Central memory CD4-positive, alpha-beta T cell (primary cell): ENCODE measurements at places on chromosomes 1 and 21.

DNA sequence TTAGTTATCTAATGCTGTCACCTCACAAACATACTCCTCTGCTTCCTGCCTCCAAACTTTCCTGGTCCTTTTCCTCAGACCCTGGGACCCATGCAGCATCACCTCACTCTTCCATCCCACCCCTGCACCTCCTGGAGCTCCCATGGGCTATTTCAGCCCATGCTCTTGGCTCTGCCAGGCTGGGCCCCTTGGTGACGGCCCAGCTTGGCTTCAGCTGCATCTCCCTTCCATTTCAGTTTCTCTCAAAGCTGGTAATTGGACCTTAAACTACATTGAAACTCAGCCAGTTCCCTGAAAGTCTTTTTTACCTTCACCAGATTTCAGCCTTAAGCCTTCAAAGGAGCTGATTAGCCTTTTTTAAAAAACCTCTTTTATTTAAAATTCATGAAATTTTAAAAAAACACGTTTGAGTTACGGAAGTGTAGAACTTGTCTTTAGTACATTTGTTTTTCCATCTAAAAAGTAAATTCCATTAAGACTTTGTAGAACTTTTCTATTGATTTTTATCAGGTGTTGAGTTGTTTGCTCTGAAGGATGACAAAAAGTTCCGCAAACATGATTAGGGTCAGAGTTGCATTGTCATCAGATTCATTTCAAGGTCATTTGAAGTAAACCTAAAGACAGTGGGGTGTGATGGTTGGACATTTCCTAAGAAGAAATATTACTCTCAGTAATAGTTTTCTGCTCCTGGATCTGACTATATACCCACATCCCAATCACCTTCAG is 33.5 kb downstream of the AGT start:
- DNase-seq = no peak

DNA sequence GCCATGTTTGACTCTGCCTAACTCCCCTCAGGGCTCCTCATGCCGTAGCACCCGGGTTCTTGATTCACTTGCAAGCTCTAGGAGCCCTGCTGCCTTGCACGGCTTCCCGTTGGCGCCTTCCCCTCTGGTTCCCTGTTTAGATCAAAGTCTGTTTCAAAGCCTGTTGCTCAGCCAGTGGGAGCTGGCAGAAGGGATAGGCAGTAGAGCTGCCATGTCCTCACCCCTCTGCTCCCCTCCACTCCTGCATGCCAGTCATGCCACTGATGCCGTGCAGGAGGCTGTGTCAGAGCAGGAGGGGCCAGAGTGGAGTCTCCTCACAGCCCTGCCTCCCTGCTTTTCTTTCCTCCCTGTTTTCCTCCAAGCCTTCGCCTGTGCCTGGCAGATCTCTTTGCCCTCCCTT is 26.5 kb downstream of the HMGCS2 start:
- no peak for DNase-seq

DNA sequence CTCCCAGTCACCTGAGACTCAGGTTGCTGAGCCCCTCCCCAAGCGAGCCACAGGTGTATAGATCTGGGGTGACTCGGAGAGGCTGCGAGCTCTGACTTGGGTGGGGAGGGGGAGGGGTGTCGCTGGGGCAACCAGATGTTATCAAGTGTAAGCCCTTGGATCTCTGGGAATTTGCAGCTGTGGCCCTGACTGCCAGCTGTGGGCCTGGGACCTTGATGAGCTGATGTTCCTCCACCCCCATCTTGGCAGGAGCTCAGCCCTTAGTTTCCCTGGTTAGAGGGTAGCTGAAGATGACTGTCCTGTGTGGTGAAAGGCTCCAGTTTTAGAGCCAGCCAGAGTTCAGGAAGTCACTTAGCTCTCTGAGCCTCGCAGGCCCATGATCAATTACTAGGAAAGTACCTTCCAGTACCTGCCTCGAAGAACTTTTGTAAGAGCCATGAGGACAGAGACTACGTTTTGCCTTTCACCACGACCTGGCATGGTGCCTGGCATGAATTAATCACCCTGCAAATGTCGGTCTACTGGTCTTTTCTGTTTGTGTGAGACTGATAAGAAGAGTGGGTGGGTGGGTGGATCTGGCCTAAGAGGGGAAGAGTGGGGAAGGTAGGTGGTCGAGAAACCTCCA is 55.8 kb downstream of the YARS1 start:
- DNase-seq = no peak

GRCh38 chr1:160744199-160744851 is 5.3 kb downstream of the SLAMF7 start:
- DNase-seq = no peak

- no peak for DNase-seq
These were observed 24.1 kb downstream of the ETNK2 start for GRCh38 chr1:204127597-204128242.

DNA sequence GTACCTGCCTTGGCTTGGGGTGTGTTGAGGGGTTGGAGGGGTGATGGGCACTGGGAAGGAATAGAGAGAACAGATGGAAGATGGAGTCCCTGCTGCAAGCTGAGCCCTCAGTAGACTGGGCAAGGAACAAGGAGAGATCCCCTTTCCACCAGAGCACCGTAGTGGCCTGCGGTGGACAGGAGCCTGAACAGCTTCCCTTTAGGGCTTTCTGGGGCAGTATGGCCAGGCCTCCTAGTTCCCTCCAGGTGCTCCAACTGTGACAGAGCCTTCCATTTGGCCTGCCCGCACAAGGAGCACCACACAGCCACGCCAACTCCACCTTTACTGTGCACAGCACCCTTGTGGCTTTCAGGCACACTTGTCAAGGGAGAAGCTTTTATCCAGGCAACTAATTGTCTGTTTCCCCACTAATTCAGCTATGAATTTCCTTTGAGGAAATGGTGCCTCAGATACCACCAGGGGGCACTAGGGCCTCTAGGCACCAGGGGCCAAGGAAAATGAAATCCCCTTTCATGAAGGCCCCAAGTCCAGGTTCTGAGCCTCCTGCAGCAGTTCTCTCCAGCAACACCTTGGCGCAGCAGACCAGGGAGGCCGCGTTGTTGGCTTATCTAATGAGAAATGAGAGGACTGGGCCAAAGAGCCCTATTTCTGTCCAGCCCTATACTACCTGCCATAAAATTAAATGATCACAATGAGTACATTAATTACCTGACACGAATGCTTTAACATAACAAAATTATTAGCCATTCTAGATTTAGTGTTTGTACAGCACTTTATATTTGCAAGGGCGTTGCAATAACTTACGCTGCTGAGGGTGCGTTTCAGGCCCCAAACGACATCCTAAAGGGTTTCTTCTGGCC is 23.1 kb upstream of the ERI3 start:
- DNase-seq = peak; percentile 16

DNA sequence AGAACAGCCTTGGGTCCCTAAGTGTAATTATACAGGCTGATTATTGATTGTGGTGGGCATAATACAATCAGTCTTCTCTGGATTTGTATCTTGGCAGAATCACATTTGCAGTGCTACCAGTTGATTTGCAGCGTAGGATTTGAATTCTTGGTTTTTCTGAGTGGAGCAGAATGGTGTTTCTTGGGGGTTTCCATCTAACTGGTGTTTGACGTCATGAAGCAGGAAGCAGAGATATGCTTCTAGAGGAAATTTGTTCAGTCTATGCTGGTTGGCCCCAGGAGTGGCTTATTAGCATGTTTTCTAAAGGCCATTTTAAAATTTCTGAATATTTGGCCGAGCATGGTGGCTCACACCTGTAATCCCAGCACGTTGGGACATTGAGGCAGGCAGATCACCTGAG is 3.4 kb downstream of the CTTNBP2NL start:
- DNase-seq = no peak

DNA sequence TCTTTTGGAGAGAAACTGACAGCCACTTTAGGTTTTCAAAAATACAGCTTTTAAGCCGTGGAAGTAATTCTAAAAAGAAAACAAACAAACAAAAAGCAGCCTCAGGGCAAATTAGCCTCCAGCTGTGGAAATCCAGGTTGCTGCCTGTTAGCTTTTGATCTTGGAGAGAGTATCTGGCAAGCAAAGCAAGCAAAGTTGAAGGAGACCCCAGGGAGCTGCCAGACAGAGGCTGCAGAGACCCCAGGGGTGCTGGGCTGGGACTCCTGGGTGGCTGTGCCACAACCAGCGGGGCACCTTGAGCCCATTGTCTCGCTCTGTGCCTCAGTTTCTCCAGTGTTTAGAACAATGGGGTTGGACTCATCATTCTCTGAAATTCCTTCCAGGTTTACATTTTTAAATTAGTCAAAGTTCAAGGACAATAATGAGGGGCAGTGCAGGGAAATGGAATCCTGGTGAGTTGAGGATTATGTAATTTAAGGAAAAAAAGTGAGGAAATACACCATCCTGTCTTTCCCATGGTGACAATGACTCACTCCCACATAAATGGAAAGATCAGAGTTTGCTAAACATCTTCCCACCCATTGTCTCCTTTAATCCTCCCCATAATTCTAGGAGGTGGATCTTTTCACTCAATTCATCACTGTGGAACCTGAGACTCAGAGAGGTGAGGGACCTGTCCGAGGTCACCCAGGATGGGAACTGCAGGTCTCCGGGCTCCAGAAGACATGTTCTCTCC is 480.5 kb downstream of the MATN1 start:
- no peak for DNase-seq

- peak; percentile 67 for DNase-seq
These were observed at the start of gene IQGAP3 for GRCh38 chr1:156571919-156572662. Gene IQGAP3 (minus strand): TSS chr1:156572565. CDS start chr1:156572529, 36 bp downstream.

DNA sequence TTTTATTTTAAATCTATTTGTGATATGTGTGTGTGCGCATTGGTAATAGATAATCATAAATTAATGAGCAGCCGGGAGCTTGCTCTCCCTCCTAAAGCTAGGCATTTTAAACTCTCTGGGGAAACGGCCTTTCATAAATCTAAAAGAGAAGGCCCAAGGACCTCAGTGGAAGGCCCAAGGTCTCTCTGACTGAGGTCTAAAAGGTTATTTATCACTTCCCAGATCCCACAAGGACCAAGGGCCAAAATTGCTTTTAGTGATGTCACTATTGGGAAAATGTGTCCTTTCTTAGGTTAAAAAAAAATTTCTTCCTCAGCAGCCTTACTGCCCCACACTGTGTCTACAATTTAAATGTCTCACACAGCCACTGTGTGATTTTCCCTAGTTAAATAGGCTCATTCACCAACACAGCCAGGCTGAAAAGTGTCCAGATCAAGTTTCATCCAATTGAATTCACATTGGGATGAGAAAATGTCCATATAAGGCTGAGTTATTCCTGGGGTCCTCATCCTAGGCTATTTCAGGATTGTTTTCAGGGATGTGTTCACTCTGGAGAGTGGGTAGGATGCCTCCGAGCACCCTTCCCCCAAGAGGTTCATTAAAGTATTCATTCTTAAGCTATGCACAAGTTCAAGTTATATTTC is 46.1 kb downstream of the SLC44A3 start:
- DNase-seq = no peak

DNA sequence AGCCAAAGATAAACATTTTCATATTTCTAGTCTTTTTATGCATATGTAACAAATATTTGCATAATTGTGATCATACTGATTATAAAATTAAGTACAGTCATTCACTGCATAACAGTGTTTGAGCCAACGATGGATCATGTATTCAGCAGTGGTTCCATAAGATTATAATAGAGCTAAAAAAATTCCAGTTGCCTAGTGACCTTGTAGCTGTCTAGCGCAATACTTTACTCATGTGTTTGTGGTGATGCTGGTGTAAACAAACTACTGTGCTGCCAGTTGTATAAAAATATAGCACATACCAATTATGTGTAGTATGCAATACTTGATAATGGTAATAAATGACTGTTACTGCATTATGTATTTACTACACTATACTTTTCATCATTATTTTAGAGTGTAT is 2.1 kb upstream of the S100A10 start:
- DNase-seq = no peak

DNA sequence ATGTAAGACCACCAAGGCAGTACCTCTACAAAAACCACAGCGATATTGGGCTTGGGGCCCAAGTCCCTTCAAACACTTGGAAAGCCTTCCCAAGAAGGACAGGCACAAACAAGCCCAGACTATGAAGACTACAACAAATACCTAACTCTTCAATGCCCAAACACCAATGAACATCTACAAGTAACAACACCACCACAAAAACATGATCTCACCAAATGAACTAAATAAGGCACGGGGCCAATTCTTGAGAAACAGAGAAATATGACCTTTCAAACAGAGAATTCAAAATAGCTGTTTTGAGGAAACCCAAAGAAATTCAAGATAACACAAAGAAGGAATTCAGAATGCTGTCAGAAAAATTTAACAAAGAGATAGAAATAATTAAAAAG is 86.8 kb downstream of the COL24A1 start:
- DNase-seq = no peak

- DNase-seq = no peak
These were observed 99.9 kb downstream of the GLUL start for GRCh38 chr1:182291584-182292192.

DNA sequence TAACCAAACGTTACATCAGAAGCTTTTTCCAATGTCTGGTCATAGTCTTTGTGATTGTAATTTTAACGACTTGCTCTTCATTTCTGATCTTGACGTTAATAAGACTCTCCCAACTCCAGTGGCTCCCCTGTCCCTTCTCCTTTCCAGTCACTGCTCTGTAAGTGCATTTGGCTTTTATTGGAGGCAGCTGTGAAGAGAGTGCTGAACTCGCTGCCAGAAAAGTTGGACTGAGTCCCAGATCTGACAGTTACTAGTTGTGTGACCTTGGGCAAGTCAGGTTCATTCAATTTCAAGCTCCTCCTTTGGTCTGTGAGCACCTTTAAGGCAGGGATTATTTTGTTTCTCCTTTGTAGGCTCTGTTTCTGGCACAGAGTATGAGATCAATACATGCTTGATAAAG is 109.6 kb upstream of the TSPAN2 start:
- no peak for DNase-seq

DNA sequence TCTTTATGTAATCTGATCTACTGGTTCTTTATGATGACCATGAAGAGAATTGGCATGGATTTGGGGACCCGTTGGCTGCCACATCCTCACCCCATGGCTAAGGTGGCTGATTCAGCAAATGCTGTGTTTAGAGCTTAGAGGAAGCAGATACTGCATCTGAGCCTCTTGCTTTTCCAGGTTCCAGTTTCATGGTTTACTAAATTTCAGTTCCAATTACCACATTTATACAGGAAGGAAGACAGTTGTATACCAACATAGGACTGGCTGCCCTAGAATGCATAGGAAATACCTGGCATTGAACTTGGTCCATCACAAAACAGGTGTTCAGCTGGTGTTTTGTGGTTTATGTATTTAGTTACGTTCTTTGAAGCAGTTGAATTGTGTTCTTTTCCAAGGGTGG is 107.1 kb downstream of the ST3GAL3 start:
- no peak for DNase-seq

DNA sequence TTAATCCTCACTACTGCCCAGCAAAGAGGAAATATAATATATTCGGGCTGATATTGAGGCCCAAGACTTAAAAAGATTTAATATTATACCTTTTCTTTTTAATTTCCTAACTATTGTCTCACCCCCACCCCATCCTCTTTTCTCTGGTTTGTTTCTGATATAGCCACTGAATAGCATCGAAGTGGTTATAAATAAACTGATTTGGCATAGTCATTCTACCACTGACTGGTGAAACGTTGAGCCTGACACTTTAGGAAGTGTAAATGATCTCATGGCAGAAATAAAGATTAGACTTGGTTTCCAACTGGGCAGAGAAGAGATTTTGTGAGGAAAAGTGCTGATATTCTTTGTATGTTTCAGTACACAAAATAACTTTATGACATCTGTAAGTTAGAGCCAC is 39.3 kb downstream of the DTL start:
- no peak for DNase-seq

GRCh38 chr1:43451157-43451591 is 2.6 kb downstream of the HYI start:
- DNase-seq = no peak
